Lung (tissue), 17 donors: ENCODE measurements at places on chromosomes 6 and 20.
A peak's percentile ranks its signal among the peaks of the same experiment; 100 is the strongest.

DNA sequence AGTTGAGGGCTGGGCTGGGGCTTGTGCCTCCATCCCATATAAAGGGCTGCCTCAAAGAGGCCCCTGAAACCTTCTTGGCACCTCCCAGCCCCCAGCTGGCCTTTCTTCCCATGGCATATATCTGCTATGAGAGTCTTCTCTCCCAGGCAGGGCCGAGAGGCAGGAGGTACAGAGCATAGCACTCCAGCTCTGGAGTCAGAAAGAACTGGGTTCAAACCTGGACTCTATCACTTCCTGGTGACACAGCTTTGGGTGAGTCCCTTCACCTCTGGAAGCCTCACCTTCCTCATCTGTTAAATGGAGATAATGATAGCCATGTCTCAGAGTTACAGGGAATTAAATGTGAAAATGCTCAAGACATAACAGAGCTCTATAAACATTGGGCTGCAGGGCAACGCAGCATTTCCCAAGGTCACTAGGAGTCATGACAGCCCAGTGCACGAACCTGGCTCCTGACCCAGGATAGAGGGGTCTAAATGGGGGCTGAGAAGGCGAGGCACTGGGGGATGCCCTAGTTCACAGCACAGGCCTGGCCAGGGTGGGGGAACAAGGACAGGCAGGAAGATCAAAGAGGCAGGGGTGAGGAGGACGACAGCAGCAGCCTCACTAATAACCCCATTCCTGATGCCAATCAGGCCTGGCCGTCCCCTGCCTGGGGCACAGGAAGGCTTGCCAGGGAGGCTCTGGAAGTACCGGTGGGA is 1.9 kb downstream of the FAM83C start:
- no peaks in the 10 kb centered on the region for H3K36me3 ChIP-seq
- H3K4me3 ChIP-seq: no peak overlapping the region
- H3K27ac ChIP-seq: no peak overlapping the region
- no peak for DNase-seq
- peaks cover 2% of the 10 kb centered on the region for H3K27me3 ChIP-seq

DNA sequence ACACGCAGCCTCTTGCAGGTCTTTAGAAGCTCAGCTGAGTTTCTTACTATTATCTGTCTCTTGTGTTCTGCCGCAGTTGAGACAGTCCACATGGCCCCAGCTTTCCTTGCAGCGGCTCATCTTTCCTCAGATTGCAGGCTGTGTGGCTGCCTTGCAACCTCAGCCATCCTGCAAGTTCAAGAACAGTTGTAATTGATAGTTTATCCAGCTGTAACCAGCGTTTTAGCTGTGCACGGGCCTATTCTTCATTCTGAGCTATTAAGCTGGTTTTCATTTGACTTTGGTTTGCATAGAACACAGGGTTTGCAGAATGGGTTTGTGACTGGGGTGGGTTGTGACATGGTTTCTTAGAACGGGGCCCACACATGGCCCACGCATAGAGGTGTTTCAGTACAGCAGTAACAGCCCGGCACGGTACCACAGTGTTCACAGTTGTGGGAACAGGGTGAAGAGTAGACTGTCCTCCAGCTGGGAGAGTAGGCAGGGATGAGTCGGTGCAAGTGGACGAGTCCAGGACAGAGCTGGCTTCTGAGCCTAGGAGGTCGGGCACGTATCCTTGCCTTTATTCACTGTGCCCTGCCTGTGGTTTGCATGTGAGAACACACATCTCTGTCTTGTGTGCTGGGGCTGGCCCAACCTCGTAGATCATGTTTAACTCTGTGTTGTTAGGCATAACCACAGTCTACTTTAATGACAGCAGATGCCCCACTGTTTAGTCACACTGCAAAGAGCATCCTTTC is 89.2 kb downstream of the RPP40 start:
- H3K4me3 ChIP-seq: no peak overlapping the region
- DNase-seq: peak; percentile 67
- H3K27ac ChIP-seq: no peak overlapping the region
- H3K27me3 ChIP-seq: no peaks in the 10 kb centered on the region
- H3K36me3 ChIP-seq: no peaks in the 10 kb centered on the region

DNA sequence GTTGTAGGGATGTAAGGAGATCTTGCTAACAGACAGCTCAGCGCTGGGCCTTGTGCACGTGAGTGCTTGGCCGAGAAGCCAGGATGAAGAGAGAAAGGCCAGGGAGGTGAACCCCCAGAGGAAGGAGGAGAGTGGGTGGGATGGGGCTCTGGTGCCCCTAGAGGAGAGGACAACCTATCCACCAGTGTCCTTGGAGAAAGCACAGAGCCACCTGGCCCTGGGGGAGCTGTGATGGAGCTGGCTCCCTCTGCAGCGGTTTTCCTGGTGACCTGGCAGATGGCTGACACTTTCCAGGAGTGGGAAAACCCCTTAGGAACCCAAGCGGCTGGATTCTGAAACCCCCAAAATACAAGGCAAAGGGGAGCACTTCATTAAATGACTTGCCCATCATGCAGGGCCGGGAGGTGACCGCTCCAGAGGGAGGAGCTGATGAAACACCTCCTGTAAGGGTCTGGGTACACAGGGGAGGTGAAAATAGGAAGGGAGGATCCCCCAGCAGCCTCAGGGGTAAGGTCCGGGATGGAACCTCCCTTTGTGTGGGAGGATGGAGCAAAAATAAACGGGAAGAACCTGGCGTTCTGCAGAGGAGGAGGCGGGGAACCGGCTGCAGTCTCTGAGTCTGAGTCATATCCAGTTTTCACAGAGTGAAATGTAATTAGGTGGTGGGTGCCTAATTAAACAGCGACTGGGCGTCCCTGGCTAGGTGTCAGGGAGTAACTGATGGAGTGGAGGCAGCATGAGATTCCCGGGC is 80.4 kb downstream of the SULF2 start:
- no peak overlapping the region for H3K27ac ChIP-seq
- H3K4me1 ChIP-seq: peaks cover 3% of the 10 kb centered on the region
- peaks cover 2% of the 10 kb centered on the region for H3K27me3 ChIP-seq
- H3K36me3 ChIP-seq: no peaks in the 10 kb centered on the region
- no peak overlapping the region for H3K4me3 ChIP-seq

GRCh38 chr6:143356101-143356880 is 94.2 kb downstream of the ADAT2 start:
- H3K36me3 ChIP-seq: no peaks in the 10 kb centered on the region
- no peak for DNase-seq
- H3K27ac ChIP-seq: no peak overlapping the region
- H3K4me3 ChIP-seq: no peak overlapping the region
- H3K27me3 ChIP-seq: no peaks in the 10 kb centered on the region

DNA sequence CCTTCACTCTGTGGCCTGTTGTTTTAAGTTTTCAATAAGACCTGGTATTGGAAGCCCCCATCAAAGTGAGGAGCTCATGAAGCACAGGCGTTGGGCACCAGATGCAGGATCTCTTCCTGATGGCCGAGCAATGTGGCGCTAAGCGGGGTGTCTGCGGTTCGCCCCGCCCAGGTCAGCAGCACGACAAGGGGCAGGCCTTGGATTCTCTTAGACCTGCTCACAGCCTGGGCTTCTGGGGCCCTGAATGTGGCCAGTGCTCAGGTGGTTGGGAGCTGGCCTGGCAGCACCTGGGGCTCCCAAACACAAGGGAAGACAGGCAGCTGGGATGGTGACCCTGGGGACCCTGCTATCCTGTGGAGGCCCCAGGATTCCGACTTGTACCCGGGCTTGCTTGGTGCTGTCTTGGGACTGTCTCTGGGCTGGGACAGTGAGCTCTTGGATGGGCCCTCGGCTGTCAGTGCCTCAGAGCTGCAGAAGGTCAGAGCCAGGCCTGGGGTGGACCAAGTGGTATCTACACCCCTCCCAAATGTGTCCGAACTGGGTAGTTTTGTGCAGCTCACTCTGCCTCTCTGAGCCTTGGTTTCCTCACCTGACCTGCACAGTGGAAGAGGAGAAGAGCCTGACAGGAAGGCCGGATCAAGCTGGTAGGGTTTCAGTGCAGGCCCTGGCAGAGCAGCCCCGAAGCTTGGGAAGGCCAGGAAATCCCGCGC is 69.1 kb downstream of the PHACTR3 start:
- no peaks in the 10 kb centered on the region for H3K36me3 ChIP-seq
- H3K4me3 ChIP-seq: no peak overlapping the region
- H3K4me1 ChIP-seq: peaks cover 20% of the 10 kb centered on the region
- H3K27me3 ChIP-seq: no peaks in the 10 kb centered on the region
- no peak for DNase-seq
- no peak overlapping the region for H3K27ac ChIP-seq

DNA sequence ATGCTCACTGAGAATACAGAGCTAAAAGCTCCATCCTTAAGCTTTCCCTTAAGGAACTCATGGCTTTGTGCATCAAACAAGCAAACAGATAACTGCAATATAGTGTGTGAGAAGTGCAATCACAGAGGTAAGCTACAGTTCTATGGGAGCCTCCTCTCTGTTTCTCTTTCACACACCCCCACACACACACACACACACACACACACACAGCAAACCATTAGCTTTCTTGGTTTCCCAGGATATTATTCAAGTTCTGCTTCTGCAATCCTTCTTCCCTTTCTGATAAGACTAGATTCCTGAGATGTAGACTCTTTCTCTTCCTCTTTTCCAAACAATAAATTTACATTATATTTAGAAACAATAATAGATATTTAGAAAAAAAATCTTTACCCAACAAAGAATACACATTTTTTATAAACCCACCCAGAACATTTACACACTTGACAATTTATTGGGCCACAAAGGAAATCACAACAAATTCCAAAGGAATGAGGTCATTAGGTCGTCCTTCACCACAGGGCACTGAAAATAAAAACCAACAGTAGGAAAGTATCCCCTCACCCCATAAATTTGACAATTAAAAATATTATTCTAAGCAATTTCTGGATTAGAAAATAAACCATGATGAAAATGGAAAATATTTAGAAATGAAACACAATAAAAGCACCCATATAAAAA is 9.3 kb upstream of the GFOD1 start:
- DNase-seq: no peak
- no peaks in the 10 kb centered on the region for H3K36me3 ChIP-seq
- H3K4me1 ChIP-seq: peaks cover 2% of the 10 kb centered on the region
- no peak overlapping the region for H3K27ac ChIP-seq

DNA sequence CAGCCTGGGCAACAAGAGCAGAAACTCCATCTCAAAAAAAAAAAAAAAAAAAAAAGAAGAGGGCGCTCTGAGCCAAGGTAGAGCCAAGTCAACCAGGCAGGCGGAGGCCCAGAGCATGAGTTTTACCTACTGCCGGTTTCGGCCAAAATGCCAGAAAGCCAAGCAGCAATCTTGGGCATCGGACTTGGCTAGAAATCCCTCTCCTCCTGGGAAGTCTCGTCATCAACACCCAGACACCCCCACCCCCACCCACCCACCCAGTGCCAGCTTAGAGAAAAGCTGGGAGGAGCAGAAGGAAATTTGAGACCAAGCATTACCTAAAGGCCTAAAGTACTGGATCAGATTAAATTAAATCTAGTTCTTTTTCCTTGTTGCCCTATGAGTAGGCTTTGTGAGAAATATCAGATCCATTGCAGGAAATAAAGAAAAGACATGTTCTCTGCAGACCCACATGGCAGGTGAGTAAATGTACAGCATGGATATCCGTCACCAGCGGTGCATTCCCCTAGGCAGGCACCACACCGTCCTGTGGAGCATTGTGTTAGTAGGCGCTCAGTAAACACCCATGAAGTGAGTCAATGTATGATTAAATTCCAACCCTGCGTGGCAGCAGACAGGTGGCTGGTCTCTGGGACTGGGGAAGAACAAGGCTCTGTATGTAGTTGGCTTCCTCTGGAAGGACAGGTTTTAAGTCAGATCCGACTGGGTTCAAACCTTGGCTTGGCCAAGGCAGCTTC is 21.0 kb downstream of the RIPOR3 start:
- DNase-seq: no peak
- no peaks in the 10 kb centered on the region for H3K4me1 ChIP-seq
- H3K27ac ChIP-seq: no peak overlapping the region

GRCh38 chr6:6984585-6985366 is 123.0 kb upstream of the RREB1 start:
- H3K36me3 ChIP-seq: no peaks in the 10 kb centered on the region
- DNase-seq: no peak
- no peak overlapping the region for H3K27ac ChIP-seq
- no peak overlapping the region for H3K4me3 ChIP-seq
- no peaks in the 10 kb centered on the region for H3K27me3 ChIP-seq

DNA sequence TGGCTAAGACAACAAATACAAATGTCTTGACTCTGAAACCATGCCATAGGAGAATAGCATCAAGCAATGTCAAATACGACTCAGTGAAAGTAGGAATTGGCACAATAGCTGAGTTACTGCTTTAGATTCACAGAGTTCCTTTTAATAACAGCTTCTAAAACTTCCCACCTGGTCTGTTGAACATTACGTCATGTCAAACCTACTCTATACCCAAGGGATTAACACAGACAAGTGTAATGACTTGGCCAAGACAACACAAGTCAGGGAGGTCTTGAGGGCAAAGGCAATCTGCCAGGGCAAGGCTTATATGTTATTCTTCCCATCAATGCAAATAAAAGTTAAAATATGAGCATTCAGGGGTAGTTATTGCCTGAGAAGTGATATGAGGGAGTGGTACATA is 265.1 kb upstream of the PRDM1 start:
- no peak overlapping the region for H3K4me3 ChIP-seq
- no peaks in the 10 kb centered on the region for H3K36me3 ChIP-seq
- peaks cover 11% of the 10 kb centered on the region for H3K27me3 ChIP-seq
- DNase-seq: no peak

- DNase-seq: no peak
- H3K36me3 ChIP-seq: peaks cover 16% of the 10 kb centered on the region
- H3K4me1 ChIP-seq: no peaks in the 10 kb centered on the region
- no peak overlapping the region for H3K27ac ChIP-seq
- H3K27me3 ChIP-seq: no peaks in the 10 kb centered on the region
Observed at GRCh38 chr20:62856931-62857619, 4.5 kb downstream of the TCFL5 start.

- no peak overlapping the region for H3K27ac ChIP-seq
- H3K4me3 ChIP-seq: no peak overlapping the region
Observed at GRCh38 chr20:61052195-61052750, 199.8 kb upstream of the CDH4 start.

GRCh38 chr6:10276660-10277287 is 138.1 kb downstream of the TFAP2A start:
- DNase-seq: no peak

- H3K36me3 ChIP-seq: no peaks in the 10 kb centered on the region
- no peak for DNase-seq
- H3K4me1 ChIP-seq: no peaks in the 10 kb centered on the region
- no peaks in the 10 kb centered on the region for H3K27me3 ChIP-seq
Observed at GRCh38 chr6:36283608-36284007, 13.7 kb downstream of the PNPLA1 start.

GRCh38 chr6:20946022-20946421 is 411.8 kb downstream of the CDKAL1 start:
- H3K4me1 ChIP-seq: peaks cover 5% of the 10 kb centered on the region
- DNase-seq: no peak
- no peaks in the 10 kb centered on the region for H3K27me3 ChIP-seq
- H3K4me3 ChIP-seq: no peak overlapping the region
- no peak overlapping the region for H3K27ac ChIP-seq
- no peaks in the 10 kb centered on the region for H3K36me3 ChIP-seq

GRCh38 chr20:57594092-57594951 is 25.9 kb downstream of the ZBP1 start:
- no peaks in the 10 kb centered on the region for H3K4me1 ChIP-seq
- H3K27me3 ChIP-seq: no peaks in the 10 kb centered on the region
- H3K4me3 ChIP-seq: no peak overlapping the region
- peak; percentile 46 for DNase-seq
- H3K27ac ChIP-seq: no peak overlapping the region
